ENCODE measurements at places on chromosomes 2 and 18. TPM values are rescaled to one million over a fixed set of nuclear protein-coding genes. Genes with fewer than 3 reads are reported as not detected.

DAW1 gene
- 1.5 TPM for total RNA-seq

RSAD2 gene
- 0.43 TPM for total RNA-seq

CD226 gene
- total RNA-seq = 1.1 TPM

GBX2 gene
- 0.66 TPM for total RNA-seq

PLCL1 gene
- total RNA-seq = under 0.01 TPM

ANKRD44 gene
- 11.5 TPM for total RNA-seq

PSMA8 gene
- total RNA-seq = not detected
